ENCODE measurements at places on chromosomes 12 and 14.

DNA sequence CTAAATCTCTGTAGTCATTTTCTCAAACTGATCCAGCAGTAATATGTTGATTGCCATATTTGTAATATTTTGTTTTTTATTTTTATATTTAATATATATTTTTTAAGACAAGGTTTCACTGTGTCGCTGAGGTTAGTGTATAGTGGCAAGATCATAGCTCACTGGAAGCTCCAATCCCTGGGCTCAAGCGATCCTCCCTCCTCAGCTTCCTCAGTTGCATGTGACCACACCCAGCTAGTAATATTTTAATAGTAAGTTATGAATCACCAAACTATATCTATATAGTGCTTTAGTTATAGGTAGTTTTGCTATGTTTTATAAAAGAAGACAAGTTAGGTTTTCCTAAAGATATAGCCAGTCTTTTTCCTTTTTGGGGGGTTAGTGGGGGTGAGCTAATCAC, 22.0 kb upstream of the LRIG3 start:
- no peak for DNase-seq

DNA sequence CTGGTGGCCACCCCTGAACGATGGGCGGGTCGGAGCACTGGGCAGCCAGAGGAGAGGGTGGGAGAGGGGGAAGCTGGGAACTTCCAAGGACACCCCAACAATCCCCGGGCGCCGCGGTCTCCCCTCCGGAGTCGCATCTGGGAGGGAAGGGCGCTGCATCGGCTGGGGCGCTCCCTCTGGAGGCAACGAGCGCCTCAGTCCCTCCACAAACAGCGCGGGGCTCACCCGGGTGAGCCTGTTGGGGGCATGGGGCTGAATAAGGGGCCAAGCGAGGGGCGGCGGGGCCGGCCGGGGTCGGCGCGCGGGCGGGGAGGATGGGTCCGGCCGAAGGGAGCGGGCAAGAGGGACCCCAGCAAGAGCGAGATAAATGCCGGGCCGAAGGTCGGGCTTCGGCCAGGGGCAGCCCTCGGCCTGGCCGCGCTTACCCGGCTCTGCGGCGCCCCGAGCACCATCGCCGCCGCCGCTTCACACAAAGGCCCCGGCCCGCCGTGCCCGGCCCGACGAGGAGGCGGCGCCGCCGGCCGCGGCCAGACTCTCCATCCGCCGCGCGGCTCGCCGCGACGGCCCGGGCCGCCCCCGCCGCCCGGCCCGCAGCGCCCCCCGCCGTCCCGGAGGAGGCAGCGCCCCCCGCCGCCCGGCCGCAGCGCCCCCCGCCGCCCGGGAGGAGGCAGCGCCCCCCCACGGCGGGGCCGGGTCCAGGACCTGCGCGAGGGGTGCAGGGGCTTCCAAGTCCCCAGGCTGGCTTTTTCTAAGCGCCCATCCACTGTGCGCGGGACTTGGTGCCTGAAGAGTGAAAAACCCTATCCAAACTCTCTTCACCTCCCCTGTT, at the start of gene ZBTB39:
Gene ZBTB39, minus strand, starts transcription at position 567 of the 829 bp plus-strand sequence. CDS start 1,629 bp downstream, outside the sequence.
- peak; percentile 73 for DNase-seq

GRCh38 chr14:24013654-24014514, 25.2 kb downstream of the DHRS4L2 start:
- peak; percentile 48 for DNase-seq

- DNase-seq = no peak
These were observed 218.1 kb downstream of the KSR2 start for GRCh38 chr12:117750657-117751056.

- DNase-seq = peak; percentile 92
These were observed 64.5 kb downstream of the KLHL28 start for GRCh38 chr14:44897041-44897844.

DNA sequence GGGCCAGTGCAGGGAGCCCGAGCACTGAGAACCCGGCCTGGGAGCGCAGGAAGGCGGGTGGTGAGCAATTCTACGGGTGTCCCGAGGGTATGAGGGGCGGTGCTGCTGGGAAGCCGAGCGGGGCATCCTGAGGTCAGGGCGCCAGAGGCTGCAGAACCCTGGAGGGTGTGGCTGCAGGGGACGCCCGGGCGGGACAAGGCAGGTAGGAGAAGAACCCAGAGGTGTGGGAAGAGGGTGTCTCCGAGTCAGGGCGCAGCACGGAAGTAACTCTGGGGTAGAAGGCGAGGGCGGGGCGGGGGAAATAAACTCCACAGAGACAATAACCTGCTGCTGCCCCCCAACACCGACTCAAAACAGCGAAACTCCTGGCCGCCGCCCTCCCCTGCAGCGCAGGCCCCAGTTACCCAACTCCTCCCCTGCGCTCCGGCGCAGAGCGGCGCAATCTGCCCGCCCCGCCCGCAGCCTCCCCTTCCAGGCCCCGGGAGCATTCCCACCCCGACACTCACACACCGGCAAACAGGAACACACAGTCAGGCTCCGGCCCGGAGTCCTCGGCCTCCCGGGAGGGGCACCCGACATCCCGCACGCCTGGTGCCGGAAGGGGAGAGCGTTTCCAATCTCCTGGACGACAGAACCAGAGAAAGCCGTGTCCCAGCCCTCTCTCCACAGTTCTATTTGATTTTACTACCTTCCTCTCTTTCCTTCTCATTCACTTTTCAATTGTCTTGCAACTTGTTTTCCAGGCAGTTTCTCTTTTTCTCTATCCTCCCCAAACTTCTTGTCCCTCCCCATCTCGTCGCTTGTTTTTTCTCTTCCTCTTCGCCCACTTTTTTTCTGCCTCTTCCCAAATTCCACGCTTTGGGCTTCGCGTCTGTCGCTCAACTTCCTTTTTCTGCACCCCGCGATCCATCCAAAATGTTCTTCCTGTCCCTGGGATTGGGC, 2.4 kb downstream of the HRK start:
- DNase-seq = no peak

DNA sequence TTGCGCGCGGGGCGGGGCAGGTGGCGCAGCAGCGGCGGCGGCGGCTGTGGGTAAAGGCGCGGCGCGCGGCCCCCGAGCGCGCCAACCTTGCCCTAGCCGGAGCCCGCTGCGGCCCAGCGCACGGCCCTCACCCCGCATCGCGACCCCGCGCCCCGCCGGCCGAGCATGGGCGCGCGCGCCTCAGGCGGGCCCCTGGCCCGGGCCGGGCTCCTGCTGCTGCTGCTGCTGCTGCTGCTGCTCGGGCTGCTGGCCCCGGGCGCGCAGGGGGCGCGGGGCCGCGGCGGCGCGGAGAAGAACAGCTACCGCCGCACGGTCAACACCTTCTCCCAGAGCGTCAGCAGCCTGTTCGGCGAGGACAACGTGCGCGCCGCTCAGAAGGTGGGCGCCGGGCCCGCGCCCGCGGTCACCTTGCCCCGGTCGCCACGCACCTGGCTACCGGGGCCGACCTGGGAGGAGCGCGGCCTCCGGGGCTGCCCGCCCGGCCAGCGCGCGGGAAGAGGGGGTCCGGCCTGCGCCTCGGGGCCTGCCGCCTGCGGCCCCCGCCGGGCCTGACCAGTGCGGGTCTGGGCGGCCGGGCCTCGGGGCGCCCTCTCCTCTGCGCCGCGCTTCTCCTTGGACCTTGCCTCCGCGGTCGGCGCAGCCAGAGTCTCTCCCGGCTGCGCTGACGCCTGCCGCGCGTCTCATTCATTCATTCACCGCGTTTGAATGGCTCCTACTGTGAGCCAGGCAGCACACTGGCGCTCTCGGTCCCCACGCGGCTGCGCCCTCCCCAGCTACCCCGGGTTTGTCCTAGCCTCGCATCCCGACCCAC, at the start of gene BRI3BP:
Gene BRI3BP, plus strand, starts transcription at position 20 of the 811 bp plus-strand sequence. Its CDS starts 146 bp downstream, at position 166.
- DNase-seq = no peak

GRCh38 chr12:46518169-46518568, 145.6 kb upstream of the SLC38A2 start:
- no peak for DNase-seq

DNA sequence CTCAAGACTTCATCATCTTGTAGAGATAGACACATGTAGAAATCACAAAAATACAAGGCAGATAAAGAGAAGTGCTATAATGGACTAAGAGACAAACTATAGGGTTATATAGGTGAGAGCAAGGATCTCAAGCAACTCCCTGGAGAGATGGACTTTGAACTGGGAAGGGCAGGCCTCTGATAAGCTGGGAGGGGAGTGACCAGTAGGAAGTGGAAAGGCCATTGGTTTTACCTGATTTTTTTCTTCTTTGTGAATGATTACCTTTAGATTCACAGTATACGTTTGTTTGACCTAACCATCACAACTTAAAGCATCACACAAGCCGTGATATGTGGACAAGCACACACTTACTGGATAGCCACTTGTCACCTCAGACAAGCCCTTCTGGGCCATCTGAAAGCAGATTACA, 5.2 kb upstream of the TEP1 start:
- no peak for DNase-seq

DNA sequence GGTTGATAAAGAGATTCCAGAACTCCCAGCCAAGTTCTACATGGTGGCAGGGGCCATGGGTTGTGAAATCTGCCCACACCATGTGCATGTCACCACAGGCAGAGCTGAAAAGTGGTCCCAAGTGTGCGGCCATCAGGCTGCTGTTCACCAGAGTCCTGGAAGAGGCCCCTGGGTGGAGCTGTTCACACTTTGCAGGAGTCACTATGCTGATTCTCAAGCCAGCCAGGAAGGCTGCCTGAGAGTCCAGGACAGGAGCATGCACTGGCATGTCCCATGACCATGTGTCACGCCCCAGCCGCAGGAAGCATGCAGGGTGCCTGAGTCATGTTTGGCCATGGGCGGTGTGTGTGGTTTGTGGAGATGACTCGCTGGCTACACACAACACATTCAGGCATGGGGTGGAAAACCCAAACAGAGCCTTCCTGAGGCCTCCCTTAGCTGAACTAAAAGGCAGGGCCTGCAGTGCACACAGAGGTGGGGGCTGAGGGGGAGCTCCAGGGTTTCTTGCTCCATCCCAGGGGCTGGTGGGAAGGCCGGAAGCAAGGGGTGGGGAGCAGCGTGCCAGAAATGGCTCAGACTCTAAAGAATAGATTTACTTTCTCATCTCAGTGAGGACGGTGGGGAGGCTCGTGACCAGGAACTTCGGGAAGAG, 19.4 kb downstream of the ABCB9 start:
- peak; percentile 4 for DNase-seq

- no peak for DNase-seq
These were observed 14.2 kb downstream of the WIF1 start for GRCh38 chr12:65106948-65107347.

DNA sequence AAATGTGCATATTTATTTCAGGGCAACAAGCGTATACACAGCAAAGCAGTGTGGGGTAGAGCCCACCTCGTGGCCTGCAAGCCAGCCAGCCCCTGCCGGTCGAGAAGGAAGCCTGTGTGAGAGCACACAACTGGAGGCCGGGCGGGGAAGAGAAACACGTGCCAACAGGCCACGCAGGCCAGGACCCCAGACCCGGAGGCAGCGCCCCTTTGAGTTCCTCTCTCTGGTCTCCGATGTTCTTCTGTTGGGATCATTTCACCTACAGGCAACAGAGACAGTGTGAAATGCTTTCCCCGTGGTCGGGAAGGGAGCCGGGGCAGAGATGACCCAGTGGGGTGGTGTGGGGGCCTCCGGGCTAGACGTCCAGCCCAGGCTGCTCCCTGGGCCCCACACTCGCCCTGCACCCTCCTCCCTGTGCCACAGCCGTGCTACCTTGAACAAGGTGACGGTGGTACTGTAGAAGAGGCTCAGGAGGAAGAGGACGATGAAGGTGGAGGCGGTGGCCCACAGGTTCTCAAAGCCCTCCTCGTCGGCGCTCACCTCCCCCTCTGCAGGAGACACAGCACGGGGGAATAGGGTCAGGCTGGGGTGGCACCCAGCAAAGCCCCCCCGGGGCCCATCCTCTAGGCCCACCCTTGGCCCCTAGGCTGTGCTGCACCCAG, 325.5 kb downstream of the TMEM121 start:
- no peak for DNase-seq

DNA sequence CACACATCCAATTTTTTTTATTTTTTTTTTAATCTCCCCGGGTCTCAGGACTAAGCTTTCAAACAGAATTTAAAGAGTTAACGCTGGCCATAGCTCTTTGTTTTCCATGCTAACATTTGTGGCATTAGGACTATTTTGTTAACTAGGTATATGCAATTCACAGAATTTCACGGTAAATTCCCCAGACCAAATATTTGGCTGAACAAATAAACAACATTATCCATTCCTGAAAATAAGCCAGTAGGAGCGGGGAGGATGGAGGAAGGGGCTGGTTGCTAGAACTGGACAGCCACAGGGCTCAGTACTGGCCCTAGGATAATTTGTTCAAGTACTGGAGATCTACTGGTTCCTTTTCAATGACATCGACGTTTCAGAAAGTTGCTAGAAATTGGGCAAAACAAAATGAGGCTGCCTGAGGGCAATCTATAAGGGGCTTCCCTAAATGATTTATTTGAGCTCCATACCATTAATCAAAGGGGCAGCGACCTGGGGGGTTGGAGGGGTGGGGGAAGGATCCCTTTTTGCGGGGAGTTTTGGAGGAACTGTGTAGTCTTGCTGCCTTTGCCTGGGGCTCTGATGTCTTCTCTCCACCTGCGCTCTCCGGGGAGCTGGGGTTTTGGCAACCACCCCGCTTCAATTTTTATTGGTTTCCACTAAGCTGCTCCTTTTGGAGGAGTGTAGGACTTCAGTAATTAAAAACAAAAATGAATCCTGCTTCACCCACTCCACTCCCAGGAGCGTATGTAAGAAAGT, 9.0 kb downstream of the BMP4 start:
- no peak for DNase-seq

DNA sequence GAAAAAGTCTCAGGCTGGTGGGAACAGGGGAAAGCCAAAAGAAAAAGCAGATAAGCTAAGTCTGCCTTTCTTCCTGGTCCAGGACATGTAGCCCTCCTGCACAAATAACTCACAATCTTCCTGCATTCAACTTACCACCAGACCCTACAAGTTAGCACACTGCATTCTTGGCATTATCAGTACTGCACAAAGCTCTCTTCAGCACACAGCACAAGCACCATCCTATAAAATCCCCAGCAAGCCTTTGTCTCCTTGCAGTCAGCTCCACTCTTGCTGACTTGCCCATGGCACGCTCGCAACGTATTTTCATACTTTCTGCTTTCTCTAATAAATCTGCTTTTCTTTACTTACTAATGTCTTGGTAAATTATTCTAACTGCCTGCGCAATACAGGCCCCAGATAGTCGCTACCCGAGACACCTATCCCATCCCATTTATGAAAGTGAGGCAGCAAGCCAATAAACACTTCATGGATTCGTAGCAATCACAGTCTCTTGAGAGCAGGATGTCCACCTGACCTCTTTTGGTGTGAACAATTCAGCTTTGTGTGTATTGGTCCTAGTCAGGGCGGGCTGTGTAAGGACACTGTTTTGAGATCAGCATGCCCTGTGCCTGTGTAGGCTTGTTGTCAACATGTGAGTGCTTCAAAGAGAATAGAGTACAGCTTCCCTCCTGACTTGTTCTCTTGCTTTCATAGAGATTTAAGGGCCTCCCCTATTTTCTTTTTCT, 49.0 kb downstream of the TMEM117 start:
- no peak for DNase-seq

- no peak for DNase-seq
These were observed 525.4 kb downstream of the TMEM121 start for GRCh38 chr14:106051796-106052195.

GRCh38 chr12:51954561-51955361, 3.3 kb downstream of the ACVR1B start:
- no peak for DNase-seq

- DNase-seq = no peak
These were observed 34.9 kb upstream of the TMEM179 start for GRCh38 chr14:104639471-104639870.

- no peak for DNase-seq
These were observed 30.5 kb downstream of the PRKD1 start for GRCh38 chr14:29897181-29897580.
